ENCODE measurements at places on chromosomes 4 and X.
A peak's percentile ranks its signal among the peaks of the same experiment; 100 is the strongest.

DNA sequence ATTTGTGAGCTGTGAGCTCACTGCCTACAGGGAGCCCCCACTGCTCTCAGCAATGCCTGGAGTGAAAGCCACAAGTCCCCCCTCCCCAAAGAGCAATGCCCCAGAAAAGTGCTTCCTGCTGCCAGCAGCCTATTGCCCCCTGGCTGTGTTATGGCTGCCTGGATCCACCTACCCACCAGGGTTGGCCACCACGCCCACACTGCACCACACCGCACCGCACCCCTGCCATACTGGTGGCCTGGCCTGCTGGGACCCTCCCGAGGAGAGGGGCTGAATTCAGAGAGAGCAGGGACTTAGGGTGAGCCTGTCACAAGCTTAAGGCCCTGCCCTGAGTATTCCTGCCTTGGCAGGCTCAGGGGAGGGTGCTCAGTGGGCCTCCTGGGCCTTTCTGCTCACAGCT lies 4.3 kb downstream of the CFAP99 start:
- DNase-seq: no peak

GRCh38 chr4:931194-931959 lies 739 bp downstream of the GAK start:
- DNase-seq: no peak

DNA sequence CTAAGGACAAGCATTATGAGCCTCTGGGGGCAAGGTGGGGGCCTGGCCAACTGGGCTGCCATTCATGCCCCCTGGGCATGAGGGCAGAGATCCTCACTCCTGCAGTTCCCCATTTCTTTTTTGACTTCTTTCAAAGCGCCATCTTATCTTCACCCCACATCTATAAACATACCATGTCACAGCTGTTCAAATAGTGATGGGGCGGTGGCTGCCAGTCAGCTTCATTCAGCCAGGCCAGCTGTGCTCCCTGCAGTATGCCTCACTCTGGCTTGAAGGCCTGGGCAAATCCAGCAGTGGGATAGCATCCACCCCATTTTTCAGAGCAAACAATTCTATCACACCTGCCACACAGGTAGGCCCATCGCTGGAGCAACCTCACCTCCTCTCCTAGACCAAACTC lies 85.5 kb downstream of the NHSL2 start:
- no peak for DNase-seq

- DNase-seq: no peak
Observed at GRCh38 chrX:32933548-32933947, 277.8 kb downstream of the DMD start.

DNA sequence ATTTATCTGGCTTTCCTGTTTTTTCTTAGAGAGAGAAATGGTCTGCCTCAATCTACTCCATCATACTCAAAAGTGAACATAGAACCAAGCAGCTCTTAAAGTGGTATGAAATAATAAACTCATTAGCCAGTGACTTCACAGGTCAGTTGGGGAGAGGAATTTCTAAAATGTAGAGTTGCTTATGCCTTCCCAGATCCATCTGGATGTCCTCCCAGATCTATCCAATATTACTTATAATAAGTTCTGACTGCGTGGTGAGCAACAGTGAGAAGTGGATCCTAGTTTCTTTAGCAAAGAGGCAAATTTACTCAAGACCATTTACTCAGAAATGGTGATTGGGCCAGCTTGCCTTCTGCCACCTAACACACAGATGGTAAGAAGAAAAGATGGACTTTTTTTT lies 748.0 kb downstream of the PCDH18 start:
- no peak for DNase-seq

DNA sequence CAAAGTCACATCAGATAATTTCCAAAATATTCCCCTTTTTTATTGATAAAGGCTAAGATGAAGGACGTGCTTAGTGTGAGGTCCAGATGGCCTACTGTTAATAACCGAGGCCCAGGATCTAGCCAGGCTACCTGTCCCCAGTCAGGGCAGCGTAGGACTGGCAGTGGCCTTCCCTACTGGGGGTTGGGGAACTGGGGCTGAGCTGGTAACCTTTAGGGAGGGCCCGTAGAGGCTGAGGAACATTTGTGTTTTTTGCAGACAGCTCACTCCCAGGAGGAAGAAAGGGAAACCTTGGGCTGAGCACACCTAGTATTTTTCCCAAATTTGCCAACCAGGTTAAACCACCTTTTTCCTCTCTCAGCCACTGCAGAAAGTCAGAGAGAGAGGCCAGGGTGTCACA lies 59.1 kb downstream of the KLF3 start:
- no peak for DNase-seq

DNA sequence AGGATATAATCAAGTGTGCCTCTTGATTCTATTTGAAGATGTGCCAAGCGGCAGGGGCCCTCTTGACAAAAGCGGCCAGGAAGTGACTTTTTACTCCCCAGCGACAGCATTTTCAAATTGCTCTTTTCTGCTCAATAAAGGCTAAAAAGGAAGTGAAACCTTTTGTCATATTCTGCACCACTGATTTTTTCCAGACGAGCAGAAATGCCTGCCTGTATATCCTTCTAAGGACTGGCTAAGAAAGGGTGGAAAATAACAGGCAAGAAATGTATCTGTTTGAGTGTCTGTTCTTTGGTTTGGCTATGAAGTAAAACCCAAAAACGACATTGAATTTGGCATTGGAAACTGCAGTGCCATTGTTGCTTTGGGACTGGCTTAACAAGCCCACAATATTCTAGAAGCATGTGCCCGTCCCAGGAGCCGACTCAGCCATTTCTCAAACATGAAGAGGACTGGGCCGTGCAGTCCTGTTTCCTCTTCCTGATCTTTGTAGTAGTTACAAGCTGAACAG lies 25.4 kb downstream of the TMSB4X start:
- DNase-seq: no peak

- peak; percentile 7 for DNase-seq
Observed at GRCh38 chrX:35380808-35381700, 417.1 kb upstream of the MAGEB16 start.

DNA sequence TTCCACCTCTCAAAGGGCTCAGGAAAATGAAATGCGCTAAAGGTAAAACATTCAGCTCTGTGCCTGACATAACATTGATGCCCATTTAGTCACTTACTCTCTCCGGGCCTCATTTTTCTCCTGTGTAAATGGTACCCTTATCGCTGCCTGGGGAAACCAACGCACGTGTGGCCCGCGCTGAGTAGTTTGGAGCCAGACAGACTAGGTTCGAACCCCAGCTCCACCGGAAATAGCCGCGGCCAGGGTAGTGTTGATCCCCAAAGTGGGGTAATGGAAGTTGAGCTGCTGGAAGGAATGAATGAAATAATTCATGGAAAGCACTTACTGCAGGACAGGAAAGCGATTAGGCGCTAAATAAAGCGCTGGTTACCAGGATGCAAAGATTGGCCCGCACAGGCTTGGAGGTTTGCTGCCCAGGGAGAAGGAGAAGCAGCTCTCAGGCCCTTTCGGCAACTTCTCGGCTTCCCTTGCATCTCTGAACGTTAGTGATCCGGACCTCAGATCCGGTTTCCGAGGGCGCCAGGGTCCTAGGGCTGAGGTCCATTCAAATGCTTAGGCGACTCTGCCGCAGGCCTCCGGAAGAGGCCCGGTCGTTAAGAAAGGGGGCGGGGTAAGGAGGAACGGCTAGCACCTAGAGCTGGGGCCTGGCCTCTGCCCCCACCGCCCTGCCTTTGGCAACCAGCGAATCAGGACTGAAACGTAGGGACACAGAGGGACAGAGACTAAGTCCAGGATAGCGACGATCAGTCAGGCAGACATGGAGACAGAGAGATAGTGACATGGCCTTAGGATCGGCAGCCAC lies 13.3 kb downstream of the NKX3-2 start:
- DNase-seq: no peak

- DNase-seq: no peak
Observed at GRCh38 chr4:184563621-184564020, 85.6 kb downstream of the CASP3 start.

- no peak for DNase-seq
Observed at GRCh38 chrX:118156953-118157608, 40.5 kb upstream of the KLHL13 start.

- no peak for DNase-seq
Observed at GRCh38 chr4:78689261-78689660, 86.9 kb upstream of the BMP2K start.
